ENCODE measurements at places on chromosomes 5 and 9.

DNA sequence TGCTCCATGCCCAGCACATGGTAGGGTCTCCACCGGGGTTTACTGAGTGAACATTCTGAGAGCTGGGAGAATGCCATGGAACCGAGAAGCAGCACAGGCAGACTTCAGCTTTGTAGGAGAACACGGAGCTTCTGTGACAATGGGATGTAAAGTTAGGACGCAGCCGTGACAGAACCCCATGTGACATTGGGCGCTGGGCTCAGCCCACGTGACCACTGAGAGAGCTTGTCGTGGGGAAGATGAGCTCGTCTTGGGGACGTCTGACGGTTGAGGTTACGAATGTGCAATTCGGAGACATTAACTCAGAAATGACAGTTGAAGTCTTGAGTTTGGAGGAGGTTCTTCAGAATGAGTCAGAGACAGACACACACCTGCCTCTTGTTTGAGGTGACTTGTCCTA is 13.5 kb downstream of the SDHA start:
- peaks cover 25% of the 10 kb centered on the region for H3K36me3 ChIP-seq
- no peaks in the 10 kb centered on the region for H3K27me3 ChIP-seq
- no peak for DNase-seq
- no peak overlapping the region for H3K4me3 ChIP-seq
- H3K4me1 ChIP-seq: no peaks in the 10 kb centered on the region

DNA sequence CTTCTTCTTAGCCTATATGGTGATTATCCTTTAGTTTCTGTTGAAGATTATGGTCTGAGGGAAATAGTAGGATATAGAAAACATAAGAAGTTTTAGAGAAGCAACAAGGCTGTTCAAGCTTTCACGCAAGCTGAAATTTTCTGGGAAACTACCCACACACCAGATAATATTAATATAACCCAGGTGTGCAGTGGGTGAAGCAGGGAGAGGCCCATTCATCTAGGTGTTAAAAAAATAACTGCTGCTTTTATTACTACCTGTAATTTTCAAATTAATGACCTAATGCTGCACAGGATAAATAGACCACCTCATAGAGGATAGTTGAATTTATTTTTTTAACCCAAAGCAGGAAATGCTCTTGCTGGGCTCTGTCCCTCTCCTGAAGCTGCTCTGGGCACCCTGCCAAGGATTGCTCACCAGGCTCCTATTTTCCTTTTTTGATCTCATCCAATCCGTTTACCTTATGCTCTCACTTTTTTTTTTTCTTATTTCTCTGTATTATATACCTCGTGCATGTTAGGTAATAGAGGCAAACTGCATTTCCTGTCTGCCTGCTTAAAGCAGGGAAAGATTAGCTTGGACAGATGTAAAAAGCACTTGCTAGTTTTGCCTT is 124.3 kb upstream of the SLC12A2 start:
- no peaks in the 10 kb centered on the region for H3K36me3 ChIP-seq
- no peak overlapping the region for H3K4me3 ChIP-seq
- H3K27ac ChIP-seq: peak overlapping the region; percentile 6
- DNase-seq: peak; percentile 81
- peaks cover 39% of the 10 kb centered on the region for H3K4me1 ChIP-seq

- no peak for DNase-seq
- H3K36me3 ChIP-seq: peaks cover 1% of the 10 kb centered on the region
- H3K27ac ChIP-seq: no peak overlapping the region
- no peak overlapping the region for H3K4me3 ChIP-seq
- no peaks in the 10 kb centered on the region for H3K27me3 ChIP-seq
Measured at GRCh38 chr5:160434022-160434531, 12.4 kb downstream of the PTTG1 start.

GRCh38 chr5:80941496-80941895 is 18.7 kb upstream of the RASGRF2 start:
- H3K4me1 ChIP-seq: no peaks in the 10 kb centered on the region
- no peak overlapping the region for H3K4me3 ChIP-seq
- H3K27ac ChIP-seq: no peak overlapping the region
- no peaks in the 10 kb centered on the region for H3K27me3 ChIP-seq
- peak; percentile 70 for DNase-seq

All from PC-9 (cell line).